ENCODE measurements at places on chromosomes 5 and 9.
A peak's percentile ranks its signal among the peaks of the same experiment; 100 is the strongest.

GRCh38 chr5:44770780-44771717, 37.7 kb upstream of the MRPS30 start:
- DNase-seq: no peak

DNA sequence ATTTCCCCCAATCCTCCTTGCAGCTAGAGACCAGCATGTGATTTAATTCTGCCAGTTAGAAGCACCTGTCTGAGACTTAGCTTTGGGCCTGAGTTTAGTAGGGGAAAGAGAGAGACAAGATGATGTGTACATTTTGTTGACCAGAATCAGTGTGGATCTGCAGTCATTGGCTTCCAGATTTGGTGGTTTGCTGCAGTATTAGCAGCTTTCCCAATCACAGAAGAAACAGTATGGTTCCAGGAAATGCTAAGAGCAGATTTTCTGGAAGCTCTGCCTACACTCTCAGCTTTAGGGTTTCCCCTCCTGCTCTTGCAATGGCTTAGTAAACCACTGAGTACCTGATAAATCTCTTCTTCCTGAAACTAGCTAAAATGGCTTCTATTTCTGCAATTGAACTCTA, 48.8 kb upstream of the FREM1 start:
- no peak for DNase-seq

DNA sequence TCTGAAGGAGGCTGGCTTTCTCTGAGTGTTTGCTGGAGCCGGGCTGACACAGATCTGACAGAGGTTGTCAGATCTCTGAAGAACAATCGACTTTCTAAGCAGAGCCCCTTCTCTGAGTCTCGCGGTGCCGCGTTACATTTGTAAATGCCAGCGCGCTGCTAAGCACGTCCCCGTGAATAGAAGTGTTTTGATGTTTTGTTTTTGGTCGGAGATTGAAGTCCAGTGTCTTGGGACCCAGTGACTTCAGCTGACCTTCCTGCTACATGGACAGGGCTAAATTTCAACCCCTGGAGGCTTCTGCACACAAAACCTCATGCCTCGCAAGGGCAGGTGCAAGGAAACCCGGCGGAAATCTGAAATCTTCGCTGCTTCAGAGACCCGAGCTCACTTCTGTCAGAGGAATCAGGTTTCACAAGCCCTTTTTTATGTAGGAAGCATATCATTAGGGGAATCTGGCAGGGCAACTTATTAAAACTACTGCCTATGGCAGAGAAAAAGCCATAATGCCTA, 27.2 kb downstream of the NEUROG1 start:
- no peak for DNase-seq

GRCh38 chr5:68033961-68034571, 181.5 kb upstream of the PIK3R1 start:
- DNase-seq: peak; percentile 69

DNA sequence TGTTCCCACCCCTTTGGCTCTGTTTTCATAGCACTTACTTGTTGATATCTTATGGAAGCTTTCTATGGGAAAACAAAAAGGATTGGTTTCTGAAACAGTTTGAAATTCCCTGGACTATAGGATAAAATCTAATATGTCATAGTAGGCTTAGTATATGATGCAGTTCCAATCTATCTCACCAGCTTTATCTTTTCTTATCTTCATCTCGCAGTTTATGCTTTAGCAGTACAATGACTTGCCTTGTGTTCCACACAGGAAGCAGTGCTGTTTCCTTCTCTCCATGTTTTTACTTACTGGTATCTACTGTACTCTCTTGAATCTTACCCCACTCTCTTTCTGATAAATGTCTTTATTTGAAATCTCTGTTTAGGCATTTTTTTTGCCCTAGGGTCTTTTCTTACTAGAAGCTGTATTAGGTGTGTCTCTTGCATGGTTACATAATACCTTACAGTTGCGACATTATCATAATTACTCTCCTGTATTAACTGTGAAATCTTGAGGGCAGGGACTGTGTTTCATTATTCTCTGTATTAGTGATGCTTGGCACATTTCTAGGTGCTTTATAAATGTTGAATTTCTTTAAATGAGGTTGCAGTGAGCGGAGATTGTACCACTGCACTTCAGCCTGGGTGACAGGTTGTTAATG, 76.3 kb downstream of the FOCAD start:
- DNase-seq: no peak

- peak; percentile 39 for DNase-seq
Measured at GRCh38 chr5:55226027-55226933, 835 bp downstream of the MCIDAS start.

- DNase-seq: no peak
Measured at GRCh38 chr9:127053057-127053821, 69.2 kb downstream of the ANGPTL2 start.

GRCh38 chr5:73796164-73797131, 170.5 kb downstream of the ARHGEF28 start:
- DNase-seq: peak; percentile 95

- no peak for DNase-seq
Measured at GRCh38 chr5:117769877-117770276, 1195.3 kb upstream of the SEMA6A start.

- no peak for DNase-seq
Measured at GRCh38 chr5:135473956-135474670, 22.0 kb upstream of the TIFAB start.

- DNase-seq: no peak
Measured at GRCh38 chr5:68057191-68057590, 158.4 kb upstream of the PIK3R1 start.

- DNase-seq: peak; percentile 18
Measured at GRCh38 chr5:75574791-75575190, 36.5 kb upstream of the ANKDD1B start.
